ENCODE measurements at places on chromosomes 7 and 10.

- no peak for DNase-seq
Measured at GRCh38 chr7:115409682-115410433, 488.0 kb downstream of the MDFIC start.

- DNase-seq: no peak
Measured at GRCh38 chr10:74988832-74989561, 122.5 kb upstream of the SAMD8 start.

DNA sequence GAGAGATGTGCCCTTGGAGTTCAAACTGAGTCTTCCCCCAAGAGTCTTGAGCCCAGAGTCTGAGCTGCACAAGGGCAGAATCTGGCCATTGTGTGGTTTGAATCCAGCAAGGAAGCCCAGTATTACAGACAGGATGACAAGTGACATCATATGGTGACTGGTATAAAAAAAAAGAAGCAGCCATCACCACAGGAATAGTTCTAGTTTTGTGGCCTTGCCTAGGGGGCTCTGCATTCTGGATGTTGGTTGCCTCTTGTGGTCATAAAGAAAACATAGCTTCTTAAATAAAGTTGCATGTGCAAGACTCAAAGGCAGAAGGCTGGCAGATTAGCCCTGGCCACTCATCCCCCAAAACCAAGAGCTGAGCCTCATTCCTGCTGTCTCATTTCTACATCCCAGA, 16.8 kb upstream of the LRRC72 start:
- DNase-seq: no peak

DNA sequence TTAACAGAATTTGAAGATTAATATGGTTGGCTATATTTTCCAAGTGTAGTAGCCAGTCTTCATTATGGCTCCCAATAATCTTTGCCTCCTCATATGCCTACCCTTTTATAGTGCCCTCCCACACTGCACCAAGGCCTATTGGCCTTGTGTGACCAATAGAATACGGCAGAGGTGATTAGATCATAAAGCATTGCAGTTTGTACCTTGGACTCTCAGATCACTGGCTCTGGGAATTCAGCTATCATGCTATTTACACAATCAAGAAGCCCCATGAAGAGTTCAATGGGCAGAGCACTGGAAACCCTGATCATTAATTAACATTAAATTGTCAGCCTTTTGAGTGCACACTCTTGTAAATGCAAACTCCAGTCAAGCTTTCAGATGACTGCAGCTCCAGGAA, 154.5 kb upstream of the MAGI2 start:
- no peak for DNase-seq

DNA sequence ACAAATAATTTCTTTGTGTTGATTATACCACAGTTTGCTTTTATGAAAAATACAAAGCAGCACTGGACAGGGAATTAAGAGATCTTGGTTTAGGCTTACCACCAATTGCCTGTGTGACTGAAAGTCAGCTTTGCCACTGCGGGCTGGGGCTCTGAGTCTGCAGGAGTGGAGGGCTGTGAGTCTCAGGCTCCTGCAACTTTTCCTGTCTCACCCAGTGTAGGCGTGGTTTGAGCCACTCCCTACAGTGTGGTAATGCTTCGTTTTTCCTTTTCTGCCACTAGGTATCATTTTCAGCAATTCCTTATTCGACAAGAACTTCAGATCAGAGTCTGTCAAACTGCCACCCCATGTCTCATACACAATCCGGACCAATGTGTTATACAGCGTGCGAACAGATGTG, 180.6 kb downstream of the ABCA13 start:
- DNase-seq: no peak

DNA sequence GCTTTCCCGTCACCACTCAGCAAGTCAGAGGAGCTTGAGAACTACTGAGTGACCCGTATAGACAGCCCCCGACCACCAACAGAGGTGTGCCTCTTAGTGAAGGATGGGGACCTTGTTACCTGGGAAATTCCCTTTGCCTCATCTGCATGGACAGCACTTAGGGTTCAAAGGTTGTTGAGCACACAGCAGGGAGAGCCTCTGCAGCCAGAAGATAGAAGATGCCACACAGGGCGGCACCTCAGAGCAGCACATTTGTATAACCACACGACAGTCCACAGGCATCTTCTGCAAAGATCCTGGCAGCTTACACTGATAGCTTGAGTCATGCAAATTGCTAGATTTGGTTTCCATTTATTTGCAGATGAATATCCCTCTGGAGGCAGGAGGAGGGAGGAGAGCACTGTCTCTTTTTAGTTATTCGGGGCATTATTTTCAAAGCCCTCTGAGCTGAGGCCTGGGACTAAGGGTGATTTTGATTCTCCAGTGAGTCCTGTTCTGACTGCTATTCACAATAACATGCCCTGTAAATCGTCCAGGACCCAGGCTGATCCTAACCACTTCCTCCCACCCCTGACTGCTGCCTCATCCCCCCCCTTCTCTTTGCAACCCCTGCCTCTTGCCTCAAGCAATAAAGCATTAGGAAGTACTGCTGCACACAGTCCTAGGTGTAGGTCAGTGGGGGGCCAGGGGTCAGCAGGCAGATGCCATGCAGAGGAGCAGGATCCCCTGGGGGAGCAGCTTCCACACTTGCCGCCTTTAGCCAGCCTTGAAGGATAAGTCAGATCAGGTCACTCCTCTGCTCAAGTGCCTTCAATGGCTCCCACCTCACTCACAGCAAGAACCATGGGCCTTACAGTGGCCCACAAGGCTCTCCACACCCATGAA, 24.6 kb upstream of the INMT start:
- DNase-seq: no peak

DNA sequence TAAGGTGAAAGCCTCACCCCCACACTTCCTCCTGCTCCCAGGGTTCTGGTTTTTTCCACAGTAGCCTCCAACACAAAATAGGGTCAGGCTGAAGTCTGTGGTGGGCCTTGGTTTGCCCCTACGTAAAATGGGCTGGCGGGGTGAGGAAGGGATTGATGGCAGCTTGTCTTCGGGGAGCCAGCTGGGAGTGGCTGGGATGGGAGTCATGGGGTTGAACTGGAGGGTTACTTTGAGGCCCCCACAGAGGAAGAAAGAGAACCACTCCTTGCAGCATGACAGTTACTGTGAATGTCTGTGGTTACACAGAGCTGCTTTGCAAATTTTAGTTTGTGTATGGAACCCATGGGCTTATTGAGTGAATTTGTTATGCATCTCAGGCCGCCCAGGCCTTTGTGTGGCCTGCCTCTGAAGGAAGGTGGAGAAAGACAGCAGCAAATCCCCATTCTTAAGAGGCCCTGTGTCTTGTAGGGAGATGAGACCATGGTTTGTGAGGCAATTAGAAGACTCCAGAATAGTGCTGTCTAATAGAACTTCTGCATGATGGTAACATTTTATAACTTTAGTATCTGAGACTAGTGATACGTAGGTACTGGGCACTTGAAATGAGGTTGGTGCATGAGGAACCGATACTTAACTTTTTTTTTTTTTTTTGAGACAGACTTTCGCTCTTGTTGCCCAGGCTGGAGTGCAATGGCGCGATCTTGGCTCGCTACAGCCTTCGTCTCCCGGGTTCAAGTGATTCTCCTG, 8.1 kb downstream of the TRIM8 start:
- DNase-seq: no peak

GRCh38 chr10:121393522-121393921, 204.7 kb downstream of the FGFR2 start:
- DNase-seq: no peak

GRCh38 chr7:37832194-37832593, 16.2 kb upstream of the NME8 start:
- no peak for DNase-seq

DNA sequence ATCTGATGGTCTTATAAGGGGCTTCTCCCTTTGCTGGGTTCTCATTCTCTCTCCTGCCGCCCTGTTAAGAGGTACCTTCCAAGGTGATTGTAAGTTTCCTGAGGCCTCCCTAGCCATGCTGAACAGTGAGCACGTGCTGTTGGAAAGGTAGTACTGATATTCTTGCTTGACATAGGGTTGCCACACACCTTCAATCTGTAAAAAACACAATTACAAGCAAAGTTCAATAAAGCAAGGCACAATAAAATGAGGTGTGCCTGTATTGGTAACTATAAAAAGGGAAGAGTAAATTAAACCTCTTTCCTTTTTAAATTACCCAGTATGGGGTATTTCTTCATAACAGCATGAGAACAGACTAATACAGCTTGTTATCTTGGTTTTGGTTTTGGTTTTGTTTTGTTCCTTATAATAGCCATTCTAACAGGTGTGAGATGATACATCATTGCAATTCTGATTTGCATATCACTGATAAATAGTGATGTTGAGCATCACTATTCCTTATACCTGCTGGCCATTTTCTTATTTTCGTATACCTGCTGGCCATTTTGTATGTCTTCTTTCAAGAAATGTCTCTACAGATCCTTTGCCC, 164.9 kb upstream of the TRIM24 start:
- DNase-seq: no peak

GRCh38 chr7:3415861-3416312, 114.8 kb downstream of the SDK1 start:
- no peak for DNase-seq

DNA sequence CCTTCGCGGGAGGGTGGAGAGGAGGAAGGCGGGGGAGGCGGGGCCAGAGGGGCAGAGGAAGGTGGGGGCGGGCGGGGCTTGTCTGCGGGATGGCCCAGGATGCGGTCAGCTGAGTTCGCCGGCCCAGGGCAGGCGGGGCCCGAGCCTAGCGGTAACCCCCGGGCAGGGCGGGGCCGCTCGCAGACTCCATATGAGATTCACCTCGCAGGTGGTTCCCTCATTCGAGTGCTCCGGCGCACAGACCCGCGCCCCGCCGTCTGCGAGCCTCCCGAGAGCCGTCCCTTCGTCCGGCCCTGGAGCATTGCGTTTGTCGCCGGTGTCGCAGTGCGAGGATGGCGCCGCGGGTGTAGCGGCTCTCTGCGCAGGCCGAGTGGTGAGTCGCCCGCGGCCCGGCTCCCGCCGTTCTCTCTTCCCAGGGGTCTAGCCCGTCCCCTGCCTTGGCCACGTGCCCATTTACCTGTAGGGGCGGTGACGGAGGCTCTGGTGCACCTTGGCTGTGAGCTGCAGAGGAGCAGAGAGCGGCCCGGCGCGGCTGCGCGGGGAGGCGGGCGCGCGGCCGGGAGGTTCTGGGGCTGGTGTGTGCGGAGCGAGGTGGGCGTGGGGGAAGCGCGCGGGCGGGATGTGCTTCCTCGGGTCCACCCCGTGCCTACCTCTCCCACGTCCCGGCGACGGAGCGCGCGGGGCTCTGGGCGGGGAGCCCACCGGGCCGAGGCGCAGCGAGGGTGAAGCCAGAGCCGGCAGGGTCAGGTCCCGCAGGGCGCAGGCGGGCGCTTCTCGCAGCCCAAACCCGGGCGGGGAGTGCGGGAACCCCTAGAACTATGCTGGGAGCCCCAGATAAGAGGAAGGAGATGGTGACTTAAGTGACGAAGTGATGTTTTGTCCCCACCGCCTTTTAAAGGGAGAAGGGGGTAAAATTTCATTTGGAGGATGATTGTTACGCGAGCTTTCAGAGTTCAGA, at the start of gene UPP1:
Gene UPP1, plus strand, starts transcription at position 220 of the 958 bp plus-strand sequence. CDS start 5,519 bp downstream, outside the sequence.
- peak; percentile 94 for DNase-seq

DNA sequence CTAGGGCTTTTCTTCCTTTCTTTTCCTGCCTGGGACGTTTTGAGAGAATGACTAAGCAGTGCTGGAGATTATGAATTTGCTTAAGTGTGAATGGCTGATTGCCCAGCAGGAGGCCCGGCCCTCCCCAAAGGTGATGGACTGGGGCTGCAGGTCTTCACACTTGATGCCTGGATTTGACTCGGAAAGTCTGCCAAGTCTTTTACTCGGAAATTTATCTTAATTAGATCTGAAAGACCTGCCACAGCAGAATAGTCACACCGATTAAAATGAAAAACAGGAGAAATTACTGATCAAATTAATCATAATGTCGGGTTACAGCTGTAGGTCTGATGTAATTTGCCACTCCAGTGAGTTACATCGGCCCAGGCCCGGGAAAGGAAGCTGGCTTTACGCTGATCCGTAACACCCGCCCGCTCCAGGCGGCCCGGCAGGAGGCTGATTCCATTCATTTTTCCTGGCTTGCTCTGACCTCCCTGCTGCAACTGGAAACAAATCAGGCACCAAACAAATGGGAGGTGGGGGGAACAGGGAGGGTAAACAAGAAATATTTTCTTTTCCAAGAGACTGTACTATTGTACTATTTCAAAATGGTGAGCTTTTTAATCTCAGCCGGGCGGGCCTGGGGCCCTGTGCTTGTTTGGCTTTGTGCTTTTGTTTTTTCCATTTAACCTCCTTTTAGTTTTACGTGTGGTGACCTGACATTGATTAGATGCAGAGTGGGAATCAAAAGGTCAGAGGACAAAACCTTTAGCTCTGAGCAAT, 212.4 kb upstream of the YAE1 start:
- DNase-seq: peak; percentile 82

- no peak for DNase-seq
Measured at GRCh38 chr7:133763076-133763640, 364.0 kb upstream of the LRGUK start.

DNA sequence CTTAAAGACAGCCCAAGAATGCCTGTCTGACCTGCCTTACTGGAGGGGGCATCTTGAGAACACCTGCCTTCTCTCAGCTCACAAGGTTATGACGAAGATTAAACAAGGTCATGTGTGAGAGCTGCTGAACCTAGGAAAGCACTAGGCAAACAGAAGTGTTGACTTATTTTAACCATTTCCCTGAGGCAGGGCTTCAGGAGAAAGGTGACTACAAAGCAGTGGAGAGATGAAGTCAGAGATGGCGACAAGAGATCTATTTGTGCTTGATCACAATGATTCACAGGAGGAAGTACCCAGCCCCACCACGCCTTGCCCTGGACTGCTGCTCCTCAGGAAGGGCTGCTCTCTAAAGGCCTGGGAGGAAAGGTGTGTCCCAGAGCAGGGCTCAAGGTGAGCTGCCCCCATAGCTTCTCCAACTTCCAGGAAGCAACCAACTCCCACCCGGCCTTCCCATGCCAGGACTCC, 27.8 kb downstream of the STN1 start:
- no peak for DNase-seq

- DNase-seq: no peak
Measured at GRCh38 chr10:95518455-95519452, 42.4 kb downstream of the SORBS1 start.

DNA sequence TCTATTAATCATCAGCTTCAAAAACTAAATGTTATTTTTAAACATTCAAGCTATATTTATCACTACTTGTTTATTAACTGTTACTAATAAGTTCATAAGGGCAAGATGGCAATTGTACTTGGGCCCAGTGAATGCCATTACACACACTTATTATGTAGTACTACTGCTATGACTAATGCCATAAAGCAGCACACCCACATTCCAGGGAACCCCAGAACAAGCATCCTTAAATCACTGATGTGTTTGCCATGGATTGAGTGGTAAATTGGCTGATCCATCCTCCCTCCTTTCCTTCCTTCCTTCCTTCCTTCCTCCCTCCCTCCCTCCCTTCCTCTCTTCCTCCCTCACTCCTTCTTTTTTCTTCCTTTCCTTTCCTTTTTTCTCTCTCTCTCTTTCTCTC, 37.4 kb upstream of the RSU1 start:
- no peak for DNase-seq

Data from WERI-Rb-1 (cell line).